ENCODE measurements at places on chromosomes 6 and 20. TPM values are rescaled to one million over a fixed set of nuclear protein-coding genes. Genes with fewer than 3 reads are reported as not detected.

- DNase-seq = no peak
Measured at GRCh38 chr6:163485388-163485851, 70.9 kb downstream of the QKI start.

LY6G6D gene
- total RNA-seq = 10.3 TPM

DNA sequence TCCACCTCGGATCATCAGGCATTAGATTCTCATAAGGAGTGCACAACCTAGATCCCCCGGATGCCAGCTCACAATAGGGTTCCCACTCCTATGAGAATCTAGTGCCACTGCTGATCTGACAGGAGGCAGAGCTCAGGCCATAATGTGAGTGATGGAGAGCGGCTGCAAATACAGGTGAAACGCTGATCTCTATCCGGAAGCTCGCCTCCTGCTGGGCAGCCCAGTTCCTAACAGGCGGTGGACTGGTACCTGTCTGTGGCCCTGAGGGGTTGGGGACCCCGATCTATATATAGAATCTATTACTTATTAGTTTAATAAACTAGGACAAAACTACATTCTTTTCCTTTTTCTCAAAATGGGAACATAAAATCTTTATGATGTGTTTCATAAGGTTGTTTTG lies 741.9 kb downstream of the RFPL4B start:
- no peak for DNase-seq

BEND3 gene
- total RNA-seq = 1.6 TPM

DNA sequence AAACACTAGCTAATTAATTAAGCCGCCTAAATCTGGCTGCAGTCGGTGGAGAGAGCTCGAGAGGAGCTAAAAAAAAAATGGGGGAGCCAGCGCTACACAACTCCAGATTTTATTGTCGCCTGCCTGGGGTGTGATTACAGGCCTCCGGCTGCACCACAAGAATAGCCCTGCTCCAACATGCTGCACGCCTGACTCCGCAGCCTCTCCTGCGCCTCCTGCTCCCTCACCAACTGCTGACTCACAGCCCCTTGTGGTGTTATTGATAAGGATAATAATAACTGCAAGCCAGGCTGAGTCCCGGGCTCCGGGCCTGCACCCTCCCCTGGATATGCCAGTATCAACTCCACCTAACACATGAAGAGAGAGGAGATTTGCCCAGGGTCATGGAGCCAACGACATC lies 16.8 kb downstream of the SIRPA start:
- no peak for DNase-seq

Data from skin of body (tissue), 3 donors.